ENCODE measurements at places on chromosomes 12 and 14.

DNA sequence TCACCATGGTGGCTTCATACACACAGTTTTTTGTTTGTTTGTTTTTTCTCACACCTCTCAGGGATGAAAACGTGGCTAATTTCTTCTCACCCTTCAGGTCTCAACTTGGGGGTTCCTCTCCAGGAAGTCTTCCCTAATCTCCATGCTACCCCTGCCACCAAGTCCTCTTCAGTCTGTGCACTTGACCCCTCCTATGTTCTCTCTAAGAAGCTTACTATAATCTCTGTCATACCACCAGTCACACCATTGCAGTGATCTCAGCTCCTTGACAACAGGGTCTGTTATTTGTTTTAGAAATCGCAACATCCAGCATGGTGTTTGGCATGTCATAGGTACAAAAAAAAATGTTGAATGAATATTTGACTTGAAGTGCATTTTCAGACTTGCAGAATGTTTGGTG lies 83.4 kb downstream of the PRORP start:
- DNase-seq, result no peak

- no peak for DNase-seq
Observed at GRCh38 chr14:22319526-22320361, 269.3 kb downstream of the DAD1 start.

DNA sequence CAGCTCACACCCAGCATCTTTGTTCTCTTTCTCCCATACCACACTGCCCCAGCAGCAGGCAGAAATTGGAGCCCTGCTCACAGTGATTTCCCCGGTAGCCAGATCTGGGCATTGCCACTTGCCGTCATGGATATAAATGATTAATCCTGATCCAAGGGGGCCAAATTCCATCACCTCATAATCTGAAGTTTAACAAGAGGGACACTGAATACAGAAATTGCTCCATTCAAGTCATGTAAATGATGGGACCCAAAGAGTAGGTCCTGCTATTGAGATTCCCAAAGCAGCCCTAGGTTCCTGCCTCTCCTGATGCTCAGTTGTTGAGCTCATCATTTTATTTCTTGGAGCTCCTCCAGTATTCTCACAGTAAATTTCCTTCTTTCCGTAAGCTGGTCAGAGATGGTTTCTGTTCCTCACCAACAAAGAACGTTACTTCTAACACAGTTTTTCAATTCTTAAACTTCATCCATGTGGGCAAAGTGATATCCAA lies 11.7 kb downstream of the ITPR2 start:
- DNase-seq, result peak; percentile 47

- no peak for DNase-seq
Observed at GRCh38 chr14:20428802-20429201, 7.2 kb downstream of the KLHL33 start.

DNA sequence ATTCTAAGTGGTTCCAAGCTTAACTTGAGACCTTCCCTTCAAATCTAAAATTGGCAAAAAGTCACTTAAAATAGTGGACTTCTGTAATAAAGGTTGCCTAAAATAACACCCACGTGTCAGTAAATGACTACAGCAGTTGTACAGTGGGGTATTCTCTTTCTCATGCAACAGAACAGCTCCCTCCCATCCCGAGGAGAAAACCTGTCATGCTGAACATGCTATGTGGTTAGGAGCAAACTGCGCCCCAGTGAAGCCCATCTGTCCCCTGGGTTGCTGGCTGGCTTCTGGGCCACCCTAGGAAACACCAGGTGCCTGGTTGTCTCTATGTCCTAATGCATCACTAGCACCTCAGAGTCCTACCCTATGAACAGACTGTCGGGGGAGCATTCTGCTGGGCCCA lies 2.7 kb downstream of the BTBD6 start:
- no peak for DNase-seq

DNA sequence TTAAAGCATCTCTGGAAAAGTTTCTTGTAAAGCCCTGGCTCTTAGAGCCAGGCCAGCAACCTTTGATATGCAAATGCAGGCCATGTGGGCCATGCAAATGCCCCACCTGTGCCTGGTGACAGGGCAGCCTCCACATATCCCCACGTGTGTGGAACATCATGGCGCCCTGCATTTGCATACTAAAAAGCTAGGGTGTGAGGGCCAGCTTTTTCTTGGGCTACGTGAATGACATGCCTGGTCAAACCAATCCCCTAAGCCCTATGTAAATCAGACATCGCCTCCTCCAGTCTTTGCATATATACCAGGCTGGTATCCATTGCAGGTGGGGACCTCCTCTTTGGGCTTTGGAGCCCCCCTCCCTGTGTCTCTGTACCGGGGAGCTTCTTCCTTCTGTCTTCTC lies 6.4 kb downstream of the CSRP2 start:
- no peak for DNase-seq

DNA sequence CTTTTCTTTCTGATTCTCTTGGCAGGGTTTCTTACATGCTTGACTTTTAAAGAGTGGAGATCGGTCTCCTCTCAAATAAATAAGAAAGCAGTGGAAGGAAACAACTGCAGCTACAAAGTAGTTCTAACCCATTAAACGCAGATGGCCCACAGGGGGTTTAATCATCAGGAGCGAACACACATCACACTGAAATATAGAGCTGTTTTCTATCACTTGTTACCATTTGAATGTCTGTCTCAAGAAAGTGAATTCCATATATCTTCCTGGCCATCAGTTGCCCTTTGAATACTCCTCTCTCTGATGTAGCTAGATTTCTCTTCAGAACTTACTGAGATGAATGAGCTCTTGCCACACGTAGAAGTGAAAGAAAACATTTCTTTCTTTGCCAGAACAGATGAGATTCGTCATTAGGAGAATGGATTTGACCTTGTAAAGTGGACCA lies 29.1 kb downstream of the ALX1 start:
- DNase-seq, result no peak

DNA sequence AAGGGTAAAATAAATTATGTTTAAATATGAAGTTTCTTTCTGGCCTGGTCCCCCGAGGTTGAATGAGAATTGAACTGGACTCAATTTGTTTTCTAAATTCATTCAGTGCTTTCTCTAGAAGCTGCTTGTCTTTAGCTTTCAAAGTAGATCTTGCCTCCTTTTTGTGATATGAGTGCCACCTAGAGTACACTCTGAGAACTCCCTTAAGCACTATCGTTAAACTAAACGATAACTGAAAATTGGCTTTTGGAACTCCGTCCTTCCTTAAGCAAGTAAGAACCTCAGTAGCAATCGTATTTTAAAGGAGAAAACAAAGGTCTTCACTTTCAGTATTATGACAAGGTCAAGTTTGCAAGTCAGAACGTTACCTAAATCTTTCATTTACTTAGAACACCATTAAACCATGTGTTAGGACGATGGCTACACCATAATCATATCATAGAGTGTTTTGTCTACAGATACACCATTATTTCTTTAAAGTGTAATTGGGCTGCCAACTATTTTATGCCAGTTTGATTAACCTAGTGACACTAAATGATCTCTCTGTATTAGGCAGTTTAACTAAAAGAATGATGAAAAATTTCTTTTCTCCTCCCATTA lies 364.8 kb downstream of the SNAPC1 start:
- DNase-seq, result peak; percentile 23

- no peak for DNase-seq
Observed at GRCh38 chr12:82638324-82638723, 48.4 kb upstream of the TMTC2 start.

GRCh38 chr12:42802785-42803189 lies 213.2 kb upstream of the PRICKLE1 start:
- DNase-seq, result no peak

DNA sequence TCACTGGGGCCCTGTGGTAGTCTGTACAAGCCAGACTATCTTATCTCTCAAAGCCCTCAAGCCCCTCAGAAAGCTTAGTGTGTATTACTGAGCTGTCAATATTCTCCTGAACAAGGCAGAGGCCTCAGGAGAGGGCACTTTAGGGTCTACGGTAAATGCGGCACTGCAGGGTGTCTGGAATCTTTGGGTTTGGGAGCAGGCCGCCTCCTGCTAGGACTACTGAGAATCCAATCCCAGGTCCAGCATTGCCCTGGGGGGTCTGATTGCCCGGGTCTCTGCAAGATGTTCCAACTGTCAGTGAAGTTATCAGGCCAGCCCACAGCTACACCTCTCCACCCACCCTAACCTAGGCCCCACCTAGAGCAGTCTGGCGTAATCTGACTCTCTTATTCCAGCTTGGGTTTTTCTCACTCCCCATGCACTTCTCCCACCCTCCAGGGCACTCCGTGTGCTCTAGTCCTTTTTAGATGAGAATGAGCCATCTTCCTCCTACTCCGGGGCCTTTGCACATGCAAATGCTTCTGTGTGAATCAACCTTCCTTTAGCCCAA lies 4.3 kb upstream of the ZFP36L1 start:
- no peak for DNase-seq

- DNase-seq, result peak; percentile 5
Observed at GRCh38 chr12:67222302-67222701, 46.9 kb upstream of the CAND1 start.

- DNase-seq, result no peak
Observed at GRCh38 chr12:132385923-132386751, 56.7 kb upstream of the GALNT9 start.

DNA sequence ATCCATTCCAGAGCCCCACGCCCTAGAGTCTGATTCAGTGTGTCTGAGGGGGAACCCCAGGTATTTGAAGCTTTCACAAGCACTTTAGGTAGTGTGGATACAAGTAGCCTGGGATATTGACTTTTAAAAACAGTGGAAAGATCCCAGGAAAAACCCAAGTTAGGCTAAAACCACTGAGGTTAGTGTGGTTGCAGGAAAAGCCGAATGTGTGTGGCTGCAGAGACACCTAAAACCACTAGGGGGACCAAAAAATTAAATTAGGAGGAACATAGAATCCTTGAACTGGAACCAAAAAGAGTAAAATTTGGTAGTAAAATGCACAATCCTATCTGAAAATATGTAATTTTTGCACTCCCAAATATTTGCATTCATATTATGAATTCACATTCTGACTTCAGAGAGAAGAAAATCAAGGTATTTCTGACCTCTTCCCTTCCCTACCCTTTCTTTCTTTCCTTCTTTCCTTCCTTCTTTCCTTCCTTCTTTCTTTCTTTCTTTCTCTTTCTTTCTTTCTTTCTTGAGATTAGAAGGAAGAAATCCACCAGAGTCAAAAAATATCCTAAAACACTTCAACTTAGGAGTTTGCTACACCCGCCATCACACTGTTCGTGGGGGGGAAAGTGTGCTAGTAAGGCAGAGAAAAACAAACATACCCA lies 37.8 kb downstream of the SLCO1A2 start:
- DNase-seq, result no peak

DNA sequence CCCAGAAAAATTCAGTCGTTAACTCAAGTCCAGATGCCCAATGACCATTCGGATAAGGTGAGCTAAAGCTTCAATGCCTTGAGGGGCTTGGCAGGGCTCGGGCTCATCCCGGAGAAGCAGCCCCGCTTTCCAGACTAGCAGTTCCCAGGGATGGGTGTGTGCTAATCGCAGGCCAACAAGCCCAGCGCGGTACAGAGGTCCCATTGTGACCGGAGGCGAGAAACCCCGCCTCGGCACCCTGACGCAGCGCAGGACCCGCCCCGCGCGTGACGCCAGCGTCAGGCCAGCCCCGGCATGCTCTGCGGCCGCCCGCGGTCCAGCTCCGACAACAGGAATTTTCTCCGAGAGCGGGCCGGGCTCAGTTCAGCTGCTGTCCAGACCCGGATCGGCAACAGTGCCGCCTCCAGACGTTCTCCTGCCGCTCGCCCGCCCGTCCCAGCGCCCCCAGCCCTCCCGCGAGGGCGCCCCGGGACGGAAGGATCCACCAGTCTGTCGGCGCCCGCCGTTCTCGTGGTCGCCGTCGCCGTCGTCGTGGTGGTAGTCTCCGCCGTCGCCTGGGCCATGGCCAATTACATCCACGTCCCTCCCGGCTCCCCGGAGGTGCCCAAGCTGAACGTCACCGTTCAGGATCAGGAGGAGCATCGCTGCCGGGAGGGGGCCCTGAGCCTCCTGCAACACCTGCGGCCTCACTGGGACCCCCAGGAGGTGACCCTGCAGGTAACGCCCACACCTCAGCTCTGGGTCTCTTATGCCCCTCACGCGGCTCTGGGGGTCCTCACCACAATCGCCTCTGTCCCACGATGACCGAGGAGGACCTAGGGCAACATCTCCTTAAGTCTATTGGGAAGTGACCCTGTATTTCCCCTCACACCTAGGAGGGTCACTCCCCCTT lies at the start of gene ETNK1:
TSS of gene ETNK1 (plus strand) at position 302 of the 892 bp plus-strand sequence. CDS start at position 562, 260 bp downstream.
- peak; percentile 79 for DNase-seq

- no peak for DNase-seq
Observed at GRCh38 chr14:75649337-75649736, 11.3 kb downstream of the ERG28 start.

DNA sequence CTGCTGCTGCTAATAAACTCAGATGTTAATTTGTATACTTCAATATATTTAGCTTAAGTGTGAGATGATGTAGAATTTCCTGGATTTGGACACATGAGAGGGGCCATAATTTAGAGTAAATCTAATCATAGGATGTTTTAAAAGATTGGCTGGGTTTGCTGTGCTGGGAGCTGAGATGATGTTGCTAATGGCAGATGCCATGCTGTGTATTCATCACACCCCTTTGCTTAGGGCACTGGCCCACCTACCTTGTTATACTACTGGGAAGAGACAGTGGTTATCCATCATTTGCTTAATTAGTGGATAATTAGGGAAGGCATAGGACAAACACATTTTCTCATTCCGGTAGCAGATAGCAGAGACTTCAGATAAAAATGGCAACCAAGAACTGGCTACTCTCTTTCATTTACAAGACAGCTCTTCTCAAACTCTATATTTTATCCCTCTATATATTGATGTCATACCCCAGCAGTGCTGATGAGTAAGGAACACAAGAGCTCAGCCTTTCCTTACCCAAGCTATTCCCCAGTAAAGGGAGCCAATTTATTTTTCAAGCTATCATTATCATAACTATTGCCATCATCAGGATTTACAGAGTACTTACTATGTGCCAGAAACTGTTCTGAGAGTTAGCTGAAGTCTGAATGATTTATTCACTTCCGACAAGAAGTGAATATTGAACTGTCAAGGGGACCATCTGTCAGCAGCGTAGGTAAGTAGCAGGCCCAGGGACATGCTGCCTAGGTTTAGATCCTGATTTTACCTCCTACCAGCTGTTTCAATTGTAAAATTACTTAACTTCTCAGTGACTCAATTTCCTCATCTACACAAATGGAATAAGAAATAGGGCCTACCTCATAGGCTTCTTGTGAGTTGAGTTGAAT lies 204.6 kb upstream of the FLRT2 start:
- no peak for DNase-seq
